ENCODE measurements at places on chromosomes 12 and 14.

GRCh38 chr14:101878211-101878821 lies 86.1 kb upstream of the DYNC1H1 start:
- no peak for DNase-seq

GRCh38 chr14:37090026-37090425 lies 82.4 kb downstream of the SLC25A21 start:
- no peak for DNase-seq

DNA sequence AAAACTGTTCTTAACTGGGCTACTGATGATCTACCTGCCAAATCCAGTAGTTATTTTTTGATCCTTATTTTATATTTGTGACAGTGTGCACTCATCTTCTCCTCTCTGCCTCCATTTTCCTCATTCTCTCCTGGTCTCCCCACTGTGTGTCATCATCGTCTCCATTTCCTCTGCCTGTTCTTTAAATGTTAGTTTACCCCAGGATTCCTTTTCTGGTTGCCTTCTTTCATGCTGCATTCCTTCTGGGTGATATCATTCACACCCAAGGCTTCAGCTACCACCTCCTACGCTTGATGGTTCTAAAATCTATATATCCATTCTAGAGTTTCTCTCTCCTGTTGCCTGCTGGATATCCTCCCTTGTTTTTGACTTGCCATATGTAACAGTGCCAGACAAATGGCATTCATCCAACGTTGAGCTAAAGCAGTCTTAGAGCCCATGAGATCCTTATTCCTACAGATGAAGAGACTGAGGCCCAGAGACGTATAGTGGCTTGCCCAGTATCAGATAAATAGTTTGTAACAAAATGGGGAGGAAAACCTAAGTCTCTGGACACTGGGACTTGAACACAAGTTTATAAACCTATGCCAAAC lies 109.5 kb downstream of the DIP2B start:
- no peak for DNase-seq

DNA sequence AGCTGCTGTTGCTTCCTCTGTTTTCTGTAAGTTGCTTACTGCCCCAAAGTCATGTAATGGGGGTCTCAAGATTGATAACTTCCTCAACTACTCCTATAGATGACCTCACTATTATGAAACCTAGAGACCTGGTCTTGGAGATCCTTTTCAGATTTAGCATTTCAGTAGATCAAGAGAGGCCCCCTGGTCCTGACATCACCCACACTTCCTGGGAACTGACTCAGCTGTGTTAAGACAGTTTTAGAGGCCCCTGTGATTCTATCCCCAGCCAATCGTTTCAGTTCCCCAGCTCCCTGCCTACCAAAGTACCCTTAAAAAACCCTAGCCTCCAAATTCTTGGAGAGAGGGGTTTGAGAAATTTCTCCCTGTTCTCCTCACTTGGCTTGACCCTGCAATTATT lies 9.2 kb upstream of the ARG2 start:
- DNase-seq = no peak

DNA sequence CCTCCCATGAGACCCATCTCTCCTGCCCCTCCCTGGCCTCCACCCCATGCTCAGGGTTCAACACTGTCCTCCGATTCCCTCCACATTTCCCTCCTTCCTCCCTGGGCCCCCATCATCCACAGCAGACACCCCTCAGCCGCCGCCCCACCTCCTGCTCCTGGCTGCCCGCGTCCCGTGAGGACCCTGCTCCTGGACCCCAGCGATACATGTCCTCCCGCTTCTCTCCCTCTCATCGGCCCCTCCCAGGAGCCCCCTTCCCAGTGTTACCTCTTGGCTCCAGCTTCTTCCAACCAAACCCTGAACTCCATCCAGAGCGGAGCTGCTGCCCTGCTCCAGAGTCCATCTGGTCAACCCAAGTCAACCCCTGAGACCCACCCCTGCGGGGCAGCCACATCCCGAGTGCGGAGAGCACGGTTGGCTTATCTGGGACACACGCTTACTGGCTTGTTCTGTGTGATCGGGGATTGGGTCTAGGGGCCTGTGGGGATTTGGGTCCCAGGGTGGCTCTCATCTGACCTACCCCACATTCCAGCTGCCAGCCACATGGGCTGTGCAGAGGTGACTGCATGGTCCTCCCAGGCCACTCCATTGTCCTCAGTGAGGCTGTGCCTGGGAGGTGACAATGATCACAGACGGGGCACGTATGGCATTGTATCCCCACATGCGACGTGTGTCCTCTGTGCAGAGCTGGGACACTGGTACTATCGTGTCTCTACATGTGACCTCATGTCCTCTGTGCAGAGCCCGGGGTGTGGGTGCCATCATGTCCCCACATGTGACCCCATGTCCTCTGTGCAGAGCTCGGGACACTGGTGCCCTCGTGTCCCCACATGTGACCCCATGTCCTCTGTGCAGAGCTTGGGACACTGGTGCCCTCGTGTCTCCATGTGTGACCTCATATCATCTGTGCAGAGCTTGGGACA lies 333.6 kb downstream of the ADGRD1 start:
- no peak for DNase-seq

DNA sequence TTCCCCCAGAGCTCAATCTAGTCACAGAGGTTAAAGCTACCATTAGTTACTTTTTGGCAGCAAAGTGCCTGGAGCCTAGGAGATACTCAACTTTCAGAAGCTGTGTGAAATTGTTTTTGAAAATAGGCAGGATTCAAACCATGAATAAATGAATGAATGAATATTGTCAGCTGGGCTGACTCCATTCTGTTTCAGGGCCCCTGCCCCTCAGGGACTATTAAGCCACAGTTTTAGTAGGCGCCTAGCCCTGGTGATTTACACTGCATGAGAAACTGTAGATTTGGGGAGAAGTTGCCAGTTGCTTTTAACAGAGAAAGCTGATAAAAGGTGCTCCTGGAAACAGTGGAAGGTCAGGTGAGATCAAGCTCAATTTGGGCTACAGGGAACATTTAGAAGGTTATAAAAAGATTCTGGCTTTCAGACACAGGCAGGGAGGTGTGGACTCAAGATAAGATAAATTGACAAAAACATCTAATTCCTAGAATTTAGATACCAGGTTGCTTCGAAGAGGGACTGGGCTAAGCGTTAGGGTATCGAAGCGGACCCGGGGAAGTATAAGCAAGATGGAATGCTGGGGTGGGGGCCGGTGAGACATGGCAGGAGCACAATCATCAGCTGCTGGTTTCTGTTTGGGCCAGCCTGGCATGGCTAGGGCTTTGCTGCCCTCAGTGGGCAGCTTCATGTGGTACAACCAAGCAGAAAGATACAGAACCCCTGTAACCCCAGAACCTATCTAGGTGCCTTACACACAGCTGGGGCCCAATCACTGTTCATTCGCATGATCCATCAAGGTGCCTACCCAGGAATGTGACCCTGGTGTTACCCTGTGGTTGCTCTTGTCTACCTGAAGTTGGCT lies 14.9 kb upstream of the CELA1 start:
- DNase-seq = no peak

GRCh38 chr12:87704374-87704773 lies 324.8 kb downstream of the C12orf50 start:
- DNase-seq = no peak

- DNase-seq = no peak
These were observed 37.6 kb downstream of the CACNA2D4 start for GRCh38 chr12:1880876-1881275.

- no peak for DNase-seq
These were observed 39.5 kb downstream of the C14orf132 start for GRCh38 chr14:96078625-96079016.

- DNase-seq = no peak
These were observed 4.1 kb downstream of the CLEC2D start for GRCh38 chr12:9673404-9674225.

- DNase-seq = no peak
These were observed 22.2 kb downstream of the MANSC1 start for GRCh38 chr12:12327802-12328201.

- DNase-seq = peak; percentile 46
These were observed 15.4 kb upstream of the CARMIL3 start for GRCh38 chr14:24036169-24036962.

DNA sequence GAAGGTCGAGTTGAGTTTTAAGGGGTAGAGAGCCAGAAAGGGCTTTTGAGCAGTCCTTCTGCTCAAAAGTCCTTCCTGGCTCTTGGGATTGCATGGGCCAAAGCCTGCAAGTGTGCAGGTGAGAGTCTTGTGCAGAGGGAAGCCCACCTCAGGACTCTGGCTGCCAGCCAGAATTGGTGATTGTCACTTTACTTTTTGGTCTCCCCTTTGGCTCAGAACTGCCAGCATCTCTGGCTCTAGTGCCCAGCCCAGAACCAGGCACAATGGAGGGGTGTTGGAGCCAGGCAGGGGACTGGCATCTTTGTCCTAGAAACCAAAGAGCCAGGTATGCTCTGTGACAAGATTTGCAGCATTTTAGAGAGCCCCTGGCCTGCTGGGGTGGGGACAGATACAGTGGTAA lies 23.5 kb downstream of the FAM222A start:
- no peak for DNase-seq

DNA sequence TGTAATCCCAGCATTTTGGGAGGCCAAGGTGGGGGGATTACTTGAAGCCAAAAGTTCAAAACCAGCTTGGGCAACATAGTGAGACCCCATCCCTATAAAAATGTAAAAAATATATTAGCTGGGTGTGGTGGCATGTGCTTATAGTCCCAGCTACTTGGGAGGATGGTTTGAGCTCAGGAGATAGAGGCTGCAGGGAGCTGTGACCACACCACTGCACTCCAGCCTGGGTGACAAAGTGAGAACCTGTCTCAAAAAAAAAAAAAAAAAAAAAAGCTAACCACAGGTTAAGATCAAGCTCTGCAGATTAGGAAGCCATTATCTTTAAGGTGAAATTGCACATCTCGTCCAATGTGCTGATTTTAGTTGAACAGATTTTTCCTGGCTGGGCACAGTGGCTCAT lies 23.7 kb upstream of the CERS5 start:
- DNase-seq = no peak

- DNase-seq = no peak
These were observed 38.8 kb downstream of the MAP3K9 start for GRCh38 chr14:70770490-70770889.

GRCh38 chr12:109466305-109466704 lies 10.8 kb downstream of the KCTD10 start:
- no peak for DNase-seq

DNA sequence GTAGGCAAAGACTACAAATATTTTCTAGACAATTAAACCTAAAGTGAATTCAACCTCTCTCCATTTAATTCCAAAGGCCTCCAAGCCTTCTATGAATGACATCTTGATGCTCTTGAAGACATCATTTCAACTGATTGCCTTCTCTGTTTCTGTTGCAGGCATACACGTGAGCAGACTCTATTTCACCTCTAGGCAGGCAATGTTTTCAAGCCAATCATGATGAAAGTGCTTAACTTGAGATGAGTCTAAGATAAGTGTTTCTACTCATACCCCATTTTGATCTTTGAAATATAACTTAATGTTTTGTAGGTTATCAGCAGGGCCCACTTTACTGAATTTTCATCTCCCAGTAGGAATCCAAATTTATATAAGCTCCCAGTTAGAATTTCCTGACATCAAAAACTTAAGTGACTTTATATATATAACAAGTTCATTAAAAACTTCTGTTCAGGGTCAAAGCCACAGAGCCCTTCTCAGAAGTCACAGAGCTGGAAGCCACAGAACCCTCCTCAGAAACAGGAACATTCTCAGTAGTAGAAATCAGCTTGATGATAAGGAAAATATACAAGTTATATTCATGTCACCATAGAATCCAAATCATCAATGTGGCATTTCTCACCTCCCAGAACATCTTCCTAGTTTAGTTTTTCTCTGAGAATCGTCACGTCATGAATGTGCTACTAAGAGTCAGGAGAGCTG lies 108.5 kb downstream of the PHLDA1 start:
- DNase-seq = no peak

- no peak for DNase-seq
These were observed 3.9 kb downstream of the BCL11B start for GRCh38 chr14:99267837-99268781.

GRCh38 chr14:54976316-54976715 lies 50.6 kb downstream of the WDHD1 start:
- DNase-seq = no peak

DNA sequence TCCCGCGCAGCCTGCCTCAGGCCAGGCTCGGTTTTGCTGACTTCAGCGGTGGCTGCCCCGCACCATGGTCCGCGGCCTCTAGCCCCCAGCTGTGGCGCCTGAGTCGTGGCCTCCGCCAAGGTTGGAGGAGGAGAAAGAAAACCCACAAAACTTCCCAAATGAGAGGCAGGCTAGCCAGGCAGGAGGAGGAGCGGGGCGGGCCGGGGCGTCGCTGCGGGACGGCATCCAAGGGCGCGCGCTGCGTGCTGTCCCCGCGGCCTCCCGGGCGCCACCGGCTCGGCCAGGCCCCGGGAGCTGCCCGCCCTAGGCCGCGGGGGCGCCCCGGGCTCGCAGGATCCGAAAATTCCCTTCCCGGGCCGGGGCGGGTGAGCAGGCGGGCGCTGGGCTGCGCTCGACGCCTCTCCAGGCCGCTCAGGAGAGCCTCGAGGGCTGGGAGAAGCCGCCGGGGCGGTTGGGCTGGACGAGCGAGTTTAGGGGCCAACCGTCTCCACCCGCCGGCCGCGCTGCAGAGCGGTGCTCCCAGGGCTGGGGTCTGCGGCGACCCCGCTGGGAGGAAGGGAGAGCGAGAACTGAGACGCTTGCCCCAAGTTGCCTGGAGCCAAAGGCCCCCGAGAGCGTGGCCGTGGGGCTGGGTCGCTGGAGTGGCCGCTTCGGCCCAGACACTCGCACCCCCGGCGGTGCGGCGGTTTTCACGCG lies at the start of gene EFS:
TSS of gene EFS (minus strand) at position 137 of the 696 bp plus-strand sequence. CDS start 147 bp downstream, outside the sequence.
- no peak for DNase-seq

- DNase-seq = no peak
These were observed 31.4 kb downstream of the MAP1LC3B2 start for GRCh38 chr12:116590561-116590960.

- DNase-seq = no peak
These were observed 44.7 kb upstream of the ATP23 start for GRCh38 chr12:57896434-57897201.

DNA sequence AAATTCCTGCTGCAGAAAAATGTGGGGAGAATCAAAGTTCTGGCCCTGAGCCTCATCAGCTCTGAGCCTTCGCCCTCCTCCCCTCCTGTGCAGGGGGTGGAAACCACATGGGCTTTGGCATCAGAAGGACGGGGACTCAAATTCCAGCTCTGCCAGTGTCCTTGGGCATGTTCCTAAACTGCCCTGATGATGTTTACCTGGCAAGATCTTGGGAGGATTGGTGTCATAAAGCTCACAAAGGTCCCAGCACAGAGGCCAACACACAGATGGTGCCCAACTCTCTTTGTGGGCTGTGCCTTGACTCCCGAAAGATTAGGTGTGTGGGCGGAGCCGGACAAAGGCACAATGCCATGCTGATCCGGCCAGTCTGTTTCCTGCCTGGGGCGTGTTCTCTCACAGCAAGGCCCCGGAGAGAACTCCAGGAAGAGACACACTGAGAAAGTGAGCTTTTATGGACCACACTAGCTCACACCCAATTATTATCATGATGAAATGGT lies 20.5 kb upstream of the CLMN start:
- DNase-seq = no peak
